Stimulated activated CD4-positive, alpha-beta T cell treated with anti-CD3 and anti-CD28 coated beads, Interleukin-1b, Interleukin-23, amount 100 ng/mL, for 1 hour (primary cell): ENCODE measurements at places on chromosomes 12 and 14.

GRCh38 chr12:120887253-120888043 lies 16.7 kb downstream of the SPPL3 start:
- DNase-seq, result no peak

DNA sequence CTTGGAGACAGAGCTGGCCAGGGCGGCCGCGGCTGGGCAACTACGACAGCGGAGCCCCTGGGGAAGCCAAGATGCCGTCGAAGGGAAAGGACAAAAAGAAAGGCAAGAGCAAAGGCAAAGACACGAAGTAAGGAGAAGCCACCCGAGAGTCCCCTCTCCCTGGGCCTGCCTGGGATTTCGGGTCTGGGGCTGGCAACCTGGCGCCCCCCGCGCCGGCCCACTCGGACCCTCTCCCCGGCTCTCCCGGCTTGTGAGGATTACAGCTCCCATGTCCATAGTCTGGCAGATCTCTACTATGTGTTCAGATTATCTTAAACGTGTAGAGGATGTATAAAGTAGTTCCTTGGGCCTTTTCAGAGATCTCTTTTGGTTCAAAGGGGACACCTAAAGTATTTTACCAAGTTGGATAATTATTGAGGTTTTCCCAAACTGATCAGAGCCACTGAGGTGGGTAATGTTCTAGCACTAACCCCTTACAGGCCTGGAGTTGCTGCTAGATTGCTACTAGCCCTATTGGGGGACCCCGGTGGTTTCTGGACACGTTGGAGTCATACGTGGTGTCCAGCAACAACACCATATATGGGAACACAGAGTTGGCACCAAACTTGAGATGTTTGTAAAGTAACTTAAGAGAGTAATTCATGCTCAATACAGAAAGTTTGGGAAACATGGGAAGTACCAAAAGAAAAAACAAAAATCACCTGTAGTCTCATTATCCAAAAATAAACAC lies 424 bp downstream of the BBOF1 start:
- no peak for DNase-seq

DNA sequence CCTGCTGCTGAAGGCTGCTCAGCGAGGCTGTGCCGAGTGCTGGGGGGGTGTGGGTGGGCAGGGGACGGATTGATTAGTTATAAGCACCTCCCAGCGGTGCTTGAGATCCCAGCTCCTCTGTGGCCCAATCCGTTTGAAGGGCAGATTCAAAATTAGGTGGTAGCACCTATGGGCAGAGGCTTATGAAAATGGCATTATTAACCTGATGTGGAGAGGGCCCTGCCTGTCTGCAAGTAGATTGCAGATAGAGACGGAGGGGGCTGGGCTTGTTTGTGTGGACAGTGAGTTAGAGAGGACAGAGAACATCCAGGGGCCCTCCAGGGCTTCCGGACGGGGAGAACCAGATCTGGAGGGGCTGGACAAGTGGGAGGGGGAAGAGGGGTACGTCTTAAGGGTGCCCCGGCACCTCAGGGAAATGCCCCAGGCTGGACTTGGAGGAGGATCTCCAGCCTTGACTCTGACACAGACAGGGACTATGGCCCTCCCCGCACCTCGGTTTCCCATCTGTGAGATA lies at the start of gene RTL1:
RTL1 (minus strand) TSS at position 51 of the 514 bp plus-strand sequence. CDS start 18,934 bp downstream, outside the sequence.
- DNase-seq, result no peak

DNA sequence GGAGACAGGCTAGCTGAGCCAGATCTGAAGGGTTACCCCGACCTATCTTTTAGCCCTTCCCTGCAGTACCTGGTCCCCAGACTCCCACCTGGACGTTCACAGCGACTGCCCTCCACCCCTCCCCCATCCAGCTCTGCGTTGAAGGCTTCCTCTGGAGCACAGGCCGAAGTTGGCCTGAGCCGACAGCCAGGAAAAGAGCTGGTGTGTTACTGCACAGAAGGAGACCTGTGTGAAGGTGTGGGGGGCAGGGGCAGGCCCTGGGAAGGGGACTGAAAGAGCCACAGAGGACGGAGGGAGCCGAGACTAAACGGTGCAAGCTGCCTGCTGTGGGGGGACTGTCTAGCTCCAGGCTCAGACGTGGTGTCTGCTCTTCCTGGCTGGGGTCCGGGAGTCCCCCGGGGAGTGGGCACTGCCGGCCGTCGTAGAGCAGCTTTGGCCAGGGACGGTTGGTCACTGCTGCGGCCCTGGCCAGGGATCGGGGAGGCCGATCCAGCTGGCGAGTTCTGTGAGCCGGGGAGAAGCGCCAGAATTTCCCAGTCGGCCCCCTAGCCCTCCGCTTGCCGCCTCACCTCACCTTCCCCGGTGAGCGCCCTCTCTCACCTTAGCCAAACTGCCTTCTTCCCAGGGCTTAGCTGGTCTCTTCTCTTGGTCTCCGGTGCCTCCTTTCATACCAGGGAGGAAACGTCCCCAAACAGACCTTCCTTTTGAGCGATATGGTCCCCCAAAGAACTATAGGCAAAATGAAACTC lies 899 bp upstream of the COL2A1 start:
- no peak for DNase-seq

DNA sequence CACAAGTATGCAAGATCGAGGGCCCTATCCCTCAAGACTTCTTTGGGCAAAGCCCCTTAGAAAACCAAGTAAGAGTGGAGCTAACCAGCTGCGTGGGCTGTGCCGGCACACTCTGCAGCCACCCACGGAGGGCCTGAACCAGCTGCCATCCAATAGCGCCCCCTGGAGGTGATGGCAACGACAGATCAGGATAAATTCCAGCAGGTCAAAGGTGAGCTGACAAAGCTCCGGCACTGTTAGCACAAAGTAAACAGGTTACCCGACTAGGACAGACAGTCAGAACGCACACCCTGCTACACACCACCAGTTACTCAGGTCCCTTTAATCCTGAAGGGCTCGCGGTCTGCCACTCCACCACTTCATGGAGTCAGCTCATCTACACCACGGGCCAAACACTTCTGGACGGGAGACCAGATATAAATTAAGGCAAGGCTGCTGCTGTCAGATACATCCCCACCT lies 4.9 kb downstream of the ZBTB39 start:
- peak; percentile 60 for DNase-seq

- no peak for DNase-seq
These were observed 267.2 kb upstream of the BTG1 start for GRCh38 chr12:92412856-92413255.

- no peak for DNase-seq
These were observed 65.2 kb downstream of the KDM2B start for GRCh38 chr12:121515615-121516014.
